ENCODE measurements at places on chromosomes 6 and 20.

DNA sequence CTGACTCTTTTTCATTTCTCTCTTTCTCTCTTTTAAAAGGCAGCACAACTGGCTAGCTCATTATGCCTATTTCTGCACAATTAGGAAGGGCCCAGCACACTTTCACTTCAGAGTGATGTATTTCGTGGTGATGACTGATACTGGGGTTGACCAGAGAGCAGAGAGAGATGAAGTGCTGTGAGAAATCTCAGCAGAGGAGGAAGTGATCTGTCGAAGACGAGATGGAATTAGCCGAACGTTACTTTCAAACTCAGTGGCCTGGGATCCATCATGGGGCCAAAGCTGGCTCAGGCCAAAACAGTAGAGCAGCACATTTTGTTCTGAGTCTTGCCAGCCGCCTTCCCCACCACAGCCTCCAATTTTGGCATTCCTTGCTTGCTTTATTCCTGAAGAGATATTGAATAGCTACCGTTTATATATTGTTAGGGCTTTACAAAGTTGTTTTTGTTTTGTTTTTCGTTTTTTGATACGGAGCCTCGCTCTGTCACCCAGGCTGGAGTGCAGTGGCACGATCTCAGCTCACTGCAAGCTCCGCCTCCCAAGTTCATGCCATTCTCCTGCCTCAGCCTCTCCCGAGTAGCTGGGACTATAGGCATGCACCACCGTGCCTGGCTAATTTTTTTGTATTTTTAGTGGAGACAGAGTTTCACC is 213.2 kb upstream of the ECI2 start:
- DNase-seq, result no peak

DNA sequence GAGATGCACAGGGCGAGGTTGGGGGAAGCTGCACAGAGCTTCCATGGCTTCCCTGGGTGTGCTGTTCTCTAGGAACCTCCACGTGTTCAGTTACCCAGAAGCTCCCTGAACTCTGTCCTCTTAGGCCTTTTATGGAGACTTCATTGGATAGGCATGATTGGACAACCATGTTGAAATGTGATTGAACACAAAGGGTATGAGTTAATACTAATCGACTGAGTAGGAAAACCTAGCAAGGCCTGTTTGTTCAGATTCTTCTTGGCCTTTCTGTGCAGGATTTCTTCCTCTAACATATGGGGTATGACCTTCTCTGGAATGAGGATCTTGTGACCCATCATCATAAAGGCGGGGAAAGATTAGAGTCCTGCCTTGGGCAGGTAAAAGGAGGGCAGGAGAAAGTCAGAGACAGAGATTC is 70.7 kb upstream of the SMIM29 start:
- no peak for DNase-seq

DNA sequence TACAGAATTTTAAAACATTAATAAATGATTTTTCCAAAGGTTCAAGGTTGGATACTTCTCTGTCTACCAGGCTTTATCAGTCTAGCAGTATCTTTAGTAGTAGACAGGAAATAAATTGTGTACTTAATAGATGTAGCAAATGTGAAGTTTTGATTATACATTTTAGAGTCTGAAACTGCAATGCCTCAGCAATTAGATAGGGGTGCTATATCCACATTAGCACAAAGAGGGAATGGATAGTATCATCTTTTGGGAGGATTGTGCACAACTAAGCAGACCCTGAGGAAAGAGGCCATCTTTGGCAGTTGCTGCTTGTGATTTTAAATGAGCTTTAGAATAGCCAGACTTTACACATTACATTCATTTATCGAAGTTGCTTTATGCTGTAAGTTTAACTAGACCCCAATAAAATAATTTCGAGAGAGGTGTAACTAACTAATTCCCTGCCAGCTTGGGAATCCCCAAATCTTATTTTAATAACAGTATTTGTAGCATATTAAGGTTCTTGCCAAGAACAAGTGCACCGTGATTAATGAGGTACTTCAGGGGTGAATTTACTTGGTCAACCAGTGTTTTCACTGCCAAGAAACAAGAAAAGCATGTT is 2.8 kb downstream of the KCNQ5 start:
- no peak for DNase-seq

GRCh38 chr6:89555806-89556205 is 82.7 kb downstream of the LYRM2 start:
- DNase-seq, result no peak

DNA sequence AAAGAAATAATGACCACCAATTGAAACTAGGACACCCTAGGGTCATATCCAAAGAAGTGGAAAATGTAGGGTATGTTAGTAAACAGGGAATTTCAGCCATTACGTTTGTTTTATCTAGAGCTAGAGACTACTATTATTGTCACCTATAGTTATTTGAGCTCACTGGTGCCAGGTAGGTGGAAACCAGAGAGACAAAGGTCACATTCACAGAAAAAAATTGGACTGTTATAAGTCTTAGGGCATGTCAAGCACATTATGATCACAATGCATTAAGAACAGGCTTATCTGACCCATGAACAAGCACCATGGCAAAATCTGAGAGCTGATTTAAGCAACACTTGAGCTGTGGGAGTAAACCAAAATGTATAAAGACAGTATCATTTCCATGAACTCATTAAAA is 530.1 kb upstream of the CITED2 start:
- no peak for DNase-seq

- DNase-seq, result no peak
These were observed 16.0 kb downstream of the RPS12 start for GRCh38 chr6:132830334-132830751.

DNA sequence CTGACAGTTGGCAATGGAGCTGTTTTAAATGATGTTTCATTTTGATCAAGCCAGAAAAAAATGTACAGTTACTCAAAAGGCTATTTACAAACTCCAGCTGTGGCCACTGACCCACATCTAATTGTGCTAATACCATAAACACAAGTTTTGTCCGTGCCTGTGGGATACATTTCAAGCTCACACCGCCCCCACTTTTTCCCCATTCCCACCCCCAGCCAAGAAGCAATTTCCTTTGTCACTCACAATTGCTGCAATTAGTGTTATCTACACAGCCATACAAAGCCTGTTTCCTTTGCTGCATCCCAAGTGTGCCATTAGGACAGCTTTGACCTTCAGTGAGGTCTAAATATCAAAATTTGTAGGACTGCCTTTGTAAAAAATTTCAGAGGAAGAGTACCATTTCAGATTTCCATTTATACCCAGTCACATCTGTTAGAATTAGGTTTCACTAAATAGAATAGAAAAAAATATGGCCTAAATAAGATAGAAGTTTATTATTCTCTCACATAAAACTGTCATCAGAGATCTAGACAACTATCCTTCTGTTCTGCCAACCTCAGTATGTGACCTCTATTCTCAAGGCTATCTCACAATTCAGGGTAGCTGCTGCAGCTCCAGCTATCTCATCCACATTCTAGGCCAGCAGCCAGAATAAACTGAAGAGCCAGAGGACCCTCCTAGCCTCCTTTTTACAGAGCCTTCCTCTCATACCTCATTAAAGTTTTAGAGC is 202.6 kb downstream of the NFATC2 start:
- no peak for DNase-seq

DNA sequence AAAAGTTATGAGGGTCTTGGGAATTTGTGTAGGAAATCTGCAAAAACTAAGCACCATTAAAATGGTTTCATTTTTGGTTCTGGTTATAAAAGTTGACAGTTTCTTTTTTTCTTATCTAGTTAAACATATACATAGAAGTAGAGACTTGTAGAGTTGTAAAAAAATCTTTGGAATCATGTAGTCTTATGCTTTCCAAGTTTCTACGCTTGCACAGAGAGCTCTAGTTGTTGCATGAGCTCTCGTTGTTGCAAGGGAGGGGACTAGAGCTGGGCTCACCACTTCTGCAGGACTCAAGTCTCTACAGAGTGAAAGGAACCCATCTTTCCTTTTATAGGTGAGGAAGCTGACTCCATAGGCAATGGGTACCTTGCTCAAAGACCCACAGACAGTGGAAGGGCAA is 21.6 kb upstream of the CCN2 start:
- no peak for DNase-seq

GRCh38 chr6:61909486-61909885 is 376.5 kb downstream of the KHDRBS2 start:
- DNase-seq, result no peak

- DNase-seq, result no peak
These were observed 14.5 kb upstream of the KIFC1 start for GRCh38 chr6:33377171-33377570.

DNA sequence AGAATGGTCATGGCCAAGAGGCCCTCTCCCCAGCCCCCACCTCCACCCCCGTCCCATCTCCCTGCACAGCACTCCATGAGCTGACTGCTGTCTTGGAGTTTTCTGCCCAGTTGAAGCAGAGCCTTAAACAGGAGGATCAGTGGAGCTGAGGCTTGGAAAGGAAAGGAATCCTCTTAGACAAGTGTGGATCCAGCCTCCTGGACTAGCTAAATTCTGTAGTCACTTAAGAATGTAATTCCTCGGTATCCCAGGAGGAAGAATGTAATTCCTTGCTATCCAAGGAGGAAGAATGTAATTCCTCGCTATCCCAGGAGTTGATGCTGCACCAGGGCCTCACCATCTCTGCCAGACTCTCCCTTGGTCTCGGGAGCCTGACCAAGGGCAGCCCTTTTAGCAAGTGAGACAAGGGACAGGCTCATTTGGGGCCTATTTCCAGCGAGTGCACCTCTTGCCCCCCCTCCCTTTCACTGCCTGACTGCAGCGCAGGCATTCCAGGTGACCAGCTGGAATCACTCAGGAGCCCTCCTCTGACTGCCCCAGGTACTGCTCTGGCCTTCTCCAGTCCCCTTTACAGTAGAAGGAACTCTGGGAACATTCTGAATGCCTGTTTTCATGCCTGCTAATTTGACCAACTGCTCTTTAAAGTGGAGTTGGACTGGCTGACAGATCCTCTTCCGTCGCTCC is 76.2 kb downstream of the TCP11 start:
- DNase-seq, result no peak

- DNase-seq, result no peak
These were observed 6.7 kb upstream of the TMEM30A start for GRCh38 chr6:75291331-75291730.

DNA sequence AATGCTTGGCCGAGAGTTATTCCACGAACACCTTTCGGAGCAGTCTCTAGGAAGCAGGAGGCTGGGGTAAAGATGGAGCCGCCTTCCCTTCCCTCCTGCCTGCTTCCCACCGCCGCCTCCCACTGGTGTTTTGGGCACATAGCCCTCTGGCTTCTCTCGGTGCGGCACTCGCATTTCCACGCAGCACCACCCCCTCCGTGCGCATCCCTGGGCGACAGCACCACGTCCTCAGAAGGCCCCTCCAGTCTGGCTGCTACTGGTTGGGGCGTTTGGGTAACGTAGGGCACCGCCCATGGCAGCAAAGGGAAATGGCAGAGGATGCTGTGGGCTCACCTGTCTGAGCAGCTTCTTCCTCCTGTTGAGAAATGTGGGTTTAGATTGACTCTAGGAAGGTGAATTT is 2.4 kb downstream of the COL20A1 start:
- DNase-seq, result no peak

DNA sequence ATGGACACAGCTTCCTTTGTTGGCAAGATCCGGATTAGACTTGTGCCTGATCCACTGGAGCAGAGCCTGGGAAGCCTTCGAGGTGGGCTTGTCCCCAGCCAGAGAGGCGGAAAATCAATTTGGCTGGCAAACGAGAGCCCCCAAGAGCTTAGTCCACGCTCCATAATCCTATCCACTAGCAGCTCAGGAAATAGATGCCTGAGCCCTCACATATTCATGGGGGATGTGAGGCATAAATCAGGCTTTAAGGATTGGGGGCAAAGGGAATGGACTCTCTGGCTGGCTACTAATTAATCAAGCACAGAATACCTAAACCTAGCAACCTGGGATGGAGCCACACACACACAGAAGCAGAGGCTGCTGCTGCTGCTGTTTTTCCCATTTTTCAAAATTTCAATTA is 137.9 kb downstream of the PKHD1 start:
- no peak for DNase-seq

DNA sequence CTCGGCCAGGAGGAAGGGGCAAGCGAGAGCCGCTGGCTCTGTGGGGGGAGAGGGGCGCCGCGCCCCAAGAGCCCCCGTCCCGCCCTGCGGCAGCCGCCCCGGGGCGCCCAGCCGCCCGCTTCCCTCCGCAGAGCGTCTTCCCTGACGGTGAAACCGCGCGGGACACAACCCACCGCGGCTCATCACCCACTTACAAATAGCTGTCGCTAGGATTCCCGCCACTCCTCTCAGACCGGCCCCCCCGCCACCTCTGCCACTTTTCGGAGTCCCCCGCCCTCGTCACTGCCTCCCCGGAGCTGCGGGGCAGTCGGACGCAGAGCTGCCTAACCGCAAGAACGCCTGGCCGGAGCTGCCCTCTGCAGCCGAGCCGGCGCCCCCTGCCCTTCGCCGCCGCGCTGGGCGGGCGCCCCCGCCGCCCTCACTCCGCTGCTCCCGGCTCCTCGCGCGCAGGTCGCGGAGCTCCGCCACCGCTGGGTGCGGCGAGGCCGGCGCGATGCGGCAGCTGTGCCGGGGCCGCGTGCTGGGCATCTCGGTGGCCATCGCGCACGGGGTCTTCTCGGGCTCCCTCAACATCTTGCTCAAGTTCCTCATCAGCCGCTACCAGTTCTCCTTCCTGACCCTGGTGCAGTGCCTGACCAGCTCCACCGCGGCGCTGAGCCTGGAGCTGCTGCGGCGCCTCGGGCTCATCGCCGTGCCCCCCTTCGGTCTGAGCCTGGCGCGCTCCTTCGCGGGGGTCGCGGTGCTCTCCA is at the start of gene SLC35D3:
SLC35D3 (plus strand) TSS at position 366 of the 749 bp plus-strand sequence; CDS start at position 494, 128 bp downstream.
- DNase-seq, result no peak

GRCh38 chr20:2476742-2477615 is 6.4 kb upstream of the SNRPB start:
- DNase-seq, result no peak

DNA sequence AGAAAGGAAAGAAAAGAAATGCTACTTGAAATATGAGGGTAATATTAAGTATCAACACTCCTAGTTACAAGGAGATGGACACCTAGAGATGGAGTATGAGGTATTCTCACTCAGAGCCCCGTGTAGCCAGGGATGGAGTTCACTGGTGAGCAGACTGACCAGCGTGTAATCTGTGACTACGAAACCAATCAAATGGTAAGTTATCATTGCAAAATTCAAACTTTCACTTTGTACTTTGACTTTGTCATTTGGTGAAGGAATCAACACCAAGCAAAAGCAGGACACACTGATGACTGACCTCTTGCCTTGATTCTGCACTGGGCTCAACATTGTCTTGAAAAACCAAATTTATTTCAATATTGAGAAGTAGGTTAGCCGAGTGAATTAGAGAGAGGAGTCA is 51.8 kb downstream of the DCDC2 start:
- no peak for DNase-seq

DNA sequence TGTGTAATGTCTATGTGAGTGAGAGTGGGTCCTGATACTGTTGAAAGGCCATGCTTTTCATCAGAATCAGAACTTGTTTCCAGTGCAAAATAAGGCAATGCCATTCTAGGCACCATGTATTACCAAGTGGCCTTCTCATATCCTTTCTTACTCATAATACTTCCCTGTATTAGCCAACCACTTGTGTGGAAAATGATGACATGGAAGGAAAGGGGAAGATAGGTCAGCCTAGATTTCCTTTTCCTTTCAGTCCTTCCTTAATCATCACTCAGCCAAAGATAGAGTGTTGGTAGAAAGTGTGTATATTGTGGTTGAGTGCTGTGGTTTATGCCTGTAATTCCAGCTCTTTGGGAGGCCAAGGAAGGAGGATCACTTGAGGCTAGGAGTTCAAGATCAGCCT is 158.6 kb upstream of the PREP start:
- DNase-seq, result no peak

- DNase-seq, result no peak
These were observed 128.6 kb upstream of the HS3ST5 start for GRCh38 chr6:114471450-114471849.

- DNase-seq, result no peak
These were observed 483 bp upstream of the SERPINB1 start for GRCh38 chr6:2842139-2842552.
